CD8-positive, alpha-beta T cell (primary cell): ENCODE measurements at places on chromosomes 5 and 9.

DNA sequence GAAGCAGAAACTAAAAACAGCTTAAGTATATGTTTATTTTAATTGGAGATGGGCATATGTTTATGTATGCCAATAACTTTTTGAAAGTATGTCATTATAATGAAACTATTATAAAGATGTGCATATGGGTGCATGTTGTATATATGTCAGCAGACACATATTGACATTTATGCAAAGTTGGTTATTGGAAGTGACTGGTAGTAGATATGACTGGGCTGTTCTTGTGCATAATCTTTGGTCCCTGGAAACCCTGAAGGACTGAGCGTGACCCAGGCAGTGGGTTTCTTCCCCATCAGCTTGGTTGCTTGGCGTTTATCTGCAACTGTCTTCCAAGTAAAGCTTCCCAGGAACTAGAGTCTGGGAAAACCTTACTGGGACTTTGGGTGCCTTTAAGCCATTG is 25.7 kb downstream of the ANKRA2 start:
- DNase-seq, result no peak

GRCh38 chr9:18297056-18297841 is 176.7 kb upstream of the ADAMTSL1 start:
- DNase-seq, result no peak

GRCh38 chr9:35495984-35496383 is 6.1 kb downstream of the RUSC2 start:
- no peak for DNase-seq

DNA sequence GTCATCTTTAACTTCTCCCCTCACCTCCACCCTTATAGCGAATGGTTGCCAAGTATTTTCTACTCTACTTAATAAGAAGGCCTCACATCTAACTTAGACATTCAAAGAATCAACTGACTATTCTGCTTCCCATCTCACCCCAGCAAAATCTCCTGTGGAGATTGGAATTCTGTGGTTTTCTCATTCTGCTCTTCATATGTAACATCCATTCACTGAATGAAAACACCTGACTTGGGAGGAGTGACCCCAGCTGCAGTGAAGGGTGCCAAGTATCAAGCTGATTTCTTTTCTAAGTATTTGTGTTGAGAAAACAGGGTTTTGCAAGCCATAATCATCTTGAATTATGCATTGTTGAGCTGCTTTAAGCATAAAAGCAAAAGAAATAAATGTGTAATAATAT is 42.5 kb upstream of the TAF1L start:
- no peak for DNase-seq

DNA sequence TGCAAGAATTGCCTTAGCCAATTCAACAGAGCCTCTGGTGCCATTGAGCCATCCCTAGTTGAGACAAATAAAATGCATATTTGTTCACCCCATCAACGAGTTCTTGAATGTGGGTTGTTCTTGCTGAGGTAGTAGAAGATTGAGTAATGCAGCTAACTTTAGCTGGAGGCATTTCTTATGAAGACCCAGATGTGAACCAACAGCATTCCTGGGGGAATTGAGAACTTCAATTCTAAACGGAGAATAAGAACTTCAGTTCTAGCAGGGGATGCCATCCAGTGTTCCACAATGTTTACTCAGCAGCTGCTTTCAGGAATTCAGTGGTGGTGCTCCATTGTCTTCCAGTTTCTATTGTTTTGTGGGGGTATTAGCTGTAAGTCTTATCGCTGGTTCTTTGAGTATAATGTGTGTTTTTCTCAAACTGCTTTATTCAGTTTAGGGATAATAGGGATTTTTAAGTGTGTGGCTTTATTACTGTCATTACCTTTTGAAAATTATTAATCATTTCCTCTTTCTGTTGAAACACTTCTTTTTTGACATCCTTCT is 1968.2 kb upstream of the NUDT12 start:
- DNase-seq, result no peak

DNA sequence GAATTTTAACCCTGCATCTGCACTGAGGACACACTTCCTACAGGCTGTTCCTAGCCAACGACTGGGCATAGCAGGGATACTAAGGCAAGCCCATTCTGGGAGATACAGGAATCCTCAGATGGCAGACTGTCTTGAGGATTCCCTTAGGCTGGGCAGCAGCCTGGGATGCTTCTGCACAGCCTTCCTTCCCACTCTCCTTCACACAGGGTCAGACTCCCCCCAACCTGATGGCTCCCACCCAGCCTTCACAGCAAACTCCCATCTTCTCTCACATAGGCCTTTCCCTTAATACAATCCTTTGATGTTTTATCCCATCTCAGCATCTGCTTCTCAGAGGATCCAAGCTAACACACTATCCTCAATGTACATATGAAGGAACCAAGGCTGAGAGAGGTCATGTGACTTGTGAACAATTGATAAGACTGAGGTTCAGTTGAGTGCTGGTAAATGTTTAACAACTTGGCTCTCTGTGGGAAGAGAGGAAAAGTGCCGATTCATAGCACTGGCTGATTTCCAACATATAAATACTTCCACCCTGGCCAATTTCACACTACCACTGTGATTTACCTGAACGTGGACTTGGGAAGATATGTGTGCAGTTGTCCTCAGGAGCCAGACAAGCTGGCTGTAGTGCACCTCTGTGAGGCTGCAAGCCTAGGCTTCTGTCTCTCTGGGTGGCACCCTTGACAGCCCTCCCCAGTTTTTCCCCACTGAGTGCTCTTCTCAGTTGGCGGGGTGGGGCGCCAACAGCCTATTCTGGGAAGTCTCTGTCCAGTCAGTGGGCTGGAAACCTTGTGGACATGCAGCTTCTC is 120.2 kb upstream of the TRIM32 start:
- no peak for DNase-seq

DNA sequence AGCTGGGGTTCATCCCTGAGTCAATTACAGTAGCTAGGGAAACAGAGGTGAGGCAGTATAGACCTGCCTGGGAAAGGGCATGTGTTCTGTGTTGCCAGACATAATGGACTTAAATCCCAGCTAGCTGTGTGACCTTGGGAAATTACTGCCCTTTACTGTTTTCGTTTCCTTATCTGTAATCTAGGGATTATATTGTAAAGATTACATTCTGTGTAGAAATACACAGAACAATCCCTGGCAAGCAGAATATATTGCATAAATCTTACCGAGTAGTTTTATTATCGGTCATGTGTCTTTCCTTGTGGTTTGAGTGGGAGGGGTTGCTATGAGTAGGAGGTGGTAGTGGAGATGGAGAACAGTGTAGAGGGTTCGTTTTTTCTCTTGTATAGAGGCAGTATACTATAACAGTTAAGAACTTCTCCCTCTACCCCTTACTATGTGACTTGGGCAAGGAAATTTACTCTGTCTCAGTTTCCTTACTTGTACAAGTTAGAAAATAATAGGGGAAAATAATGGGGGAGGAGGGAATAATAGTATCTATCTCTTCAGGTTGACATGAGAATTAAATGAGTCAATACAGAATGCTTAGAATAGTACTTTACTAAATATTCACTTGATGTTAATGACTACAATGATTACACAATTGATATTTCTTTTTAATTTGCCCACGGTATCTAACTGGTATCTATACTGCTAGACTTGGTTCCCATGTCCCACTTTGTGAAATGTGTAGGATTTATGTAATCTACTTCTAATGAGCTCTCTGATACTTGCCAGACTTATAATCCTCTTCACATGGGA is 7.1 kb upstream of the DMXL1 start:
- DNase-seq, result no peak

DNA sequence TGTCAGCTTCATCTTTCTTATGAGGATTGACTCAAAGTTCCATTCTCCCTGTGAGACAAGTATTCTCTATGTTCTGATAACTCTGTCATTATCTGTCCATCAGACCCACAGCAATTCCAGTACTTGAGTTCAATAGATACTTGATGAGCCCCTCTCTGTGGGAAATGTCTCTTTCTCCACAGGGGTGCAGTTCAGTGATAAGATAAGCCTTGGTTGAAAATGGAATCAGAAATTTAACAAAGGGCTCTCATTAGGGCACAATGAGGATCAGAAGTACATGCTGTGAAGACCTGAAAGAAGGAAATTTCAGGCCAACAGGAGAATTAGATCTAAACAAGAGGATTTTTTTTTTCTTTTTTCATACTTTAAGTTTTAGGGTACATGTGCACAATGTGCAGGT is 737.3 kb downstream of the MTRR start:
- DNase-seq, result no peak
